A549 treated with RU486 at 1 μM for 4 hours (cell line): ENCODE measurements at places on chromosomes 13 and 19. TPM values are rescaled to one million over a fixed set of nuclear protein-coding genes. Genes with fewer than 3 reads are reported as not detected.

ZNF254 gene
- total RNA-seq, result 6.3 to 8.1 TPM (median 7.5 TPM) in 5 replicates

SOX1 gene
- total RNA-seq, result not detected in 5 replicates

RXFP2 gene
- total RNA-seq, result not detected in 5 replicates

PSG11 gene
- total RNA-seq, result 0.15 to 0.46 TPM in 2 of 5 replicates, not detected in the others

ZNF296 gene
- 6.5 to 11.0 TPM (median 10.4 TPM) in 5 replicates for total RNA-seq

ZNF729 gene
- total RNA-seq, result not detected in 5 replicates

LYPD3 gene
- 0.24 to 0.78 TPM (median 0.43 TPM) in 5 replicates for total RNA-seq

MUC16 gene
- 0.02 to 0.06 TPM (median 0.03 TPM) in 4 of 5 replicates, not detected in the other for total RNA-seq

FXYD7 gene
- 0.22 to 0.33 TPM (median 0.30 TPM) in 4 of 5 replicates, not detected in the other for total RNA-seq

ETV2 gene
- total RNA-seq, result 1.4 to 2.8 TPM (median 2.2 TPM) in 5 replicates

ZNF497 gene
- total RNA-seq, result 0.80 to 1.8 TPM (median 1.5 TPM) in 5 replicates

USHBP1 gene
- total RNA-seq, result not detected in 5 replicates

CD177 gene
- 0.08 to 0.59 TPM (median 0.16 TPM) in 5 replicates for total RNA-seq

ZNF506 gene
- total RNA-seq, result 0.15 to 0.40 TPM (median 0.23 TPM) in 3 of 5 replicates, not detected in the others

SLC39A3 gene
- 24.4 to 30.3 TPM (median 29.6 TPM) in 5 replicates for total RNA-seq
